ENCODE measurements at places on chromosomes 3 and 15.

DNA sequence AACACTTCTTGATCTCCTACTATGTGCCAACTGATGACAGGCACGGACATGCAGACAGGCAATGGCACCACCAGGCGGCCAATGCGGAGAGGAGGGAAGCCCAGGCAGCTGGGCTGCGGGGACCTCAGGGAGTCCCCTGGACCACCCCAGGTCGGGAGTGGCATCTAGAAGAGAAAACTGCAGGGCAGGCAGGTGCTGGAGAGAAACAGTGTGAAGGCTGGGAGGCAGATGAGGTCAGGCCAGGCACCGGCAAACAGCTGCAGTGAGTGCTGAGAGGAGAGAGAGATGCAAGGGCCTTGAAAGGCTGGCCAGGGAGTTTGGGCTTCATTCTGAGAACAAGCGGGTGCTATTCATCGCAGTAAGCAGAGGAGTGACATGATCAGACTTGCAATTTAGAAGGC lies 29.1 kb downstream of the SLC6A1 start:
- no peak for DNase-seq

GRCh38 chr3:197503652-197504051 lies 52.1 kb downstream of the BDH1 start:
- no peak for DNase-seq

GRCh38 chr15:70111203-70112073 lies 13.7 kb upstream of the TLE3 start:
- DNase-seq = no peak

- no peak for DNase-seq
These were observed 620 bp upstream of the PYGO1 start for GRCh38 chr15:55588815-55589115.

GRCh38 chr3:28586325-28586724 lies 237.7 kb upstream of the AZI2 start:
- DNase-seq = no peak

- no peak for DNase-seq
These were observed 476.1 kb downstream of the NAALADL2 start for GRCh38 chr3:175335229-175335628.
